ENCODE measurements at places on chromosomes 11 and 22.

- peak; percentile 68 for DNase-seq
Measured at GRCh38 chr11:46826310-46827044, 19.6 kb downstream of the CKAP5 start.

DNA sequence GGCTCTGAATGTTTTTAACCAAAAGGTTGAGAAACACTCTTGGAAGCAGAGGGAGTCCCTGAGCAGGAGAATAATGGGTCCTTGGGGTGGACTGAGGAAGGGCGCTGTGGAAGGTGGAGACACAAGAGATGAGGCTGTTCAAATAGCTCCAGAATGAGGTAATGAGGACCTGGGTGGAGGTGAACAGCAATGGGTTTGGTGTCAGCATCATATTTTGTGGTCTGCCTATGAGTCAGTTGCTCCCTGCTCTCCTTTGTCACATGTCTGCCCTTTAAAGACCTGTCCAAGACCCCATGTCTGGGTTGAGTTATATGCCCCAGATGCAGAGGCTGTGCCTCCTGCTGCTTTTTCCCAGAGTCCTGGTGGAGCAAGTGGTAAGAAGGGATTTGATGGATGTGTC is 113.6 kb downstream of the BARX2 start:
- DNase-seq = no peak

- DNase-seq = no peak
Measured at GRCh38 chr11:44309478-44310205, at the start of gene ALX4. Gene ALX4, minus strand, starts transcription at chr11:44310139. Its CDS starts 77 bp downstream, at chr11:44310062.

- no peak for DNase-seq
Measured at GRCh38 chr11:40360206-40360798, 1099.2 kb downstream of the LRRC4C start.

DNA sequence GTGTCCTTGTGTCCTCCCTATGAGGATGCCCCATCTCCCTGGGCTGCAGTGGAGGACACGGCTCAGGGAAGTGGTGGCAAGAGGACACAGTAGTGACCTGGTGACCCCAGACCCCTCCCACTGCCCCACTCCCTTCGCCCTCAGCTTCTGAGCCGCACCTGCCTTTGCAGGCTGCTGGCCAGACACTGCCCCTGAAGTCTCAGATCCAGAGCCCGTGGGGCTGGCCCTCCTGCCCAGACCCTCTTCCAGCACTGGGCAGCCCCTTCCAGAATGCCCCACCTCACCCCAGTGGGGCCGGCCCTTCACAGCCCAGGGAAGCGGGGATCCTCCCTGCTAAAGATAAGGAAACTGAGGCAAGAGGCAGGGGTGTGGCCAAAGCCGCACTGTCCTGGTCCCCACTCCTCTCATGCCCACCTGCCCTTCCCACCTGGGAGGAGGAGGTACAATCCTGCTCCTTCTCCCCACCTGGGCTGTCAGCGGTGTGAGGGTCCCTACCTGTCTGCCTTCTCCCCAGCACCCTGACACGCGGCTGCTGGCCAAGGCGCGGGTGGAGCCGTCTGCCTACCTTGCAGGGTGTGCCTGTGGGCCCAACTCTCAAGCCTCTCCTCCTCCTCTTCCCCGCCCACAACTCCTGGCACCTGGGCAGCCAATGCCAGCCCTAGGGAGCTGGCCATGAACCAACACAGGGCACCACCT is 17.3 kb downstream of the TRPM5 start:
- no peak for DNase-seq

GRCh38 chr11:131533149-131533548 is 162.7 kb downstream of the NTM start:
- DNase-seq = no peak
